ENCODE measurements at places on chromosomes 7 and 10. TPM values are rescaled to one million over a fixed set of nuclear protein-coding genes. Genes with fewer than 3 reads are reported as not detected.

SFXN2 gene
- 19.0 TPM for total RNA-seq

NRCAM gene
- total RNA-seq, result 7.0 TPM

DNA sequence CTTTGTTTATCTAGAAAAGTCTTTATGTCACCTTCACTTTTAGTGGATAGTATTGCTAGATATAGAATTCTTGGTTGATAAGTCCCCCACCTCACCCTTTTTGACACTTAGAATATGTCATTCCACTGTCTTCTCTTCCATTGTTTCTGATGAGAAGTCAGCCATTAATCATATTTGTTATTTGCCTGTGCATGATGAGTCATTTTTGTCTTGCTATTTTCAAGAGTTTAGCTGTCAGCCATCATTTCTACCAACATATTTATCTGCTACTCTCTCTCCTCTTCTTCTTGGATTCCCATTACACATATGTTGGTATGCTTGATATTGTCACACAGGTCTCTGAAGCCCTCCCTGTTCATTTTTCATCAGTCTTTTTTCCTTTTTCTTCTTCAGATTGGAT is 160.8 kb upstream of the TCF7L2 start:
- H3K27ac ChIP-seq, result no peak overlapping the region
- H3K27me3 ChIP-seq, result no peaks in the 10 kb centered on the region
- H3K4me1 ChIP-seq, result no peaks in the 10 kb centered on the region
- H3K4me3 ChIP-seq, result no peak overlapping the region

- H3K36me3 ChIP-seq, result no peaks in the 10 kb centered on the region
- no peak overlapping the region for H3K27ac ChIP-seq
- DNase-seq, result no peak
- H3K27me3 ChIP-seq, result no peaks in the 10 kb centered on the region
- H3K4me1 ChIP-seq, result no peaks in the 10 kb centered on the region
Measured at GRCh38 chr10:117471344-117471874, 71.1 kb upstream of the EMX2 start.

DNA sequence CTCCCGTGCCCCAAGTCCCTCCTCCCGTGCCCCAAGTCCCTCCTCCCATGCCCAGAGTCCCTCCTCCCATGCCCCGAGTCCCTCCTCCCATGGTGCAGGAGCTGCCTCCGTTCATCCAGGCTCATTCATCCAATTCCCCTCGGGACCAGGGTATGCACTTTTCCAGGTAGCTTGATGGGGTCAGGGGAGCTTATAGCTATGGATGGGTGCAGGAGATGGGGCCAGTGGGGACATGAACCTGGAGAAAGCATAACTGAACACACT is 201.3 kb downstream of the PTPRN2 start:
- no peaks in the 10 kb centered on the region for H3K27me3 ChIP-seq
- H3K4me3 ChIP-seq, result no peak overlapping the region
- no peak for DNase-seq
- no peak overlapping the region for H3K27ac ChIP-seq

DNA sequence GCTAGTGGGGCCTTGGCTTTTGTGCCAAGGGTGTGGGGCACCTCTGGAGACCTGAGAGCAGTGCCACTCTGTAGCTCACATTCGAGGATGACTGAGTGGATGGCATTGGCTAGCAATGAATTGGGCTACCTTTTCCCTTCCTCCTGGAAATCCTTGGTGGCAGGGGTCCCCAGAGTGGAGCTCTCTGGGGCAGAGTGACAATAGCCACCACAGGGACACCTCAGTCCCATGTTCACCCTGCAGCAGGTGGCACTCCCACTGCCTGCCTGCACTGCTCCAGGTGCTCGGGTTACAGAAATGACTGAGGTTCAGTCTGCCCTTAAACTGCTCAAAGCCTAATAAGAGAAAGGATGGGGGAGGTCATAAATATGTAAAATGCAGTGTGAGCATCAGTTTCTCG is 17.8 kb downstream of the BTBD16 start:
- H3K36me3 ChIP-seq, result no peaks in the 10 kb centered on the region
- H3K4me1 ChIP-seq, result no peaks in the 10 kb centered on the region
- no peak overlapping the region for H3K4me3 ChIP-seq
- no peak for DNase-seq
- H3K27me3 ChIP-seq, result no peaks in the 10 kb centered on the region

GRCh38 chr7:16849296-16850148 is 32.3 kb downstream of the AGR3 start:
- H3K27ac ChIP-seq, result no peak overlapping the region

- H3K27me3 ChIP-seq, result no peaks in the 10 kb centered on the region
- no peak for DNase-seq
- no peak overlapping the region for H3K27ac ChIP-seq
- no peak overlapping the region for H3K4me3 ChIP-seq
- no peaks in the 10 kb centered on the region for H3K36me3 ChIP-seq
Measured at GRCh38 chr10:73923935-73924598, 13.1 kb downstream of the PLAU start.
